HEK293T (cell line): ENCODE measurements at places on chromosomes 11 and 22.
A peak's percentile ranks its signal among the peaks of the same experiment; 100 is the strongest.

DNA sequence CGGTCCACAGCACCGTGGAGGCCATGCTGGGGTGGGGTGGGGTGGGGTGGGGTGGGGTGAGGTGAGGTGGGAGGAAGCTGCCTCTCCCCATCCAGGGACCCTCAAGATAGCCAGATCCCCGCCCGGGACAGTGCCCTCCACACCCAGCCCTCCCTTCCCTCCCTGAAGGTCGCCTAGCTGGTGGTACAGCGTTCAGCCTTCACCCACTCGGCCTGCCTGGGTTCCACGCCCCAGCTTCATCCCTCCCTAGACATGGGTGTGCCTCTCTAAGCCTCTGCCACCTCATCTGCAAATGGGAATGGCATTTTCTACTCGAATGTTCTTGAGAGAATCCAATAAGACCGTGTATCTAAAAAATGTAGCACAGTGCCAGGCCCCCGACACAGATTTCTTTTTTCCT is 17.8 kb downstream of the KCTD17 start:
- no peak for DNase-seq

DNA sequence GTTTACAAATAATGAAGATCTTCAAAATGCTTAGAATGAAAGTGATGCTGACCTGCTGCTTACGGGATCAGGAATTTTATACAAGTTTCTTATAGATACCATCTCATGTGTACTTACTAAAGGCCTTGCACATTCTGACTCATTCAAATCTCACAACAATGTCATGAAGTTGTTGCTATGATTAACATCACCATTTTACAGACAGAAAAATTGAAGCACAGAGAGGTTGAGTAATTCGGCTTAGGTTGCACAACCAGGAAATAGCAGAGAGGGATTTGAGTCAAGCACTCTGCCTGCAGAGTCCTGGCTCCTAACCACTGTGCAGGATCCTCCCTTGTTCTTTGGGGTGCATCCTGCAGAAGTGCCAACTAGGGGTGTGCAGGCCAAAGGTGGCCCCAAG is 471.9 kb downstream of the MIAT start:
- no peak for DNase-seq

DNA sequence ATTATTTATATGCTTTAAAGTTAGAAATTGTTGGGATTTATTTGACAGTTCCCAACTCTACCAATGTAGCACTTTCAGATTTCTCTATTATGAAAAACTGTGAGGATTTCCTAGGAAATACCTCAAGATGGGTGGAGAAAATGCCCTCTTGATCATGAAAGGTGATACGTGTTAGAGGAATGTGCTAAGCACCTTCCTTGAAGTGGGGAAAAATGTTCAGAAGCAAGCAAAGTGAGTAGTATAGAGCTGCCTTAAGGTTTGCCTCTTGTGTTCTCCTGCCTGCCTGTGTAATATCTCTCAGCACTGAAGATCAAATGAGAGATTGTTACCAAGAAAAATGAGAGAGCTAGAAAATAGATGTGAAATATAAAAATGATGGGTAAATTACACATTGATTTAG is 58.2 kb downstream of the YAP1 start:
- DNase-seq, result no peak

DNA sequence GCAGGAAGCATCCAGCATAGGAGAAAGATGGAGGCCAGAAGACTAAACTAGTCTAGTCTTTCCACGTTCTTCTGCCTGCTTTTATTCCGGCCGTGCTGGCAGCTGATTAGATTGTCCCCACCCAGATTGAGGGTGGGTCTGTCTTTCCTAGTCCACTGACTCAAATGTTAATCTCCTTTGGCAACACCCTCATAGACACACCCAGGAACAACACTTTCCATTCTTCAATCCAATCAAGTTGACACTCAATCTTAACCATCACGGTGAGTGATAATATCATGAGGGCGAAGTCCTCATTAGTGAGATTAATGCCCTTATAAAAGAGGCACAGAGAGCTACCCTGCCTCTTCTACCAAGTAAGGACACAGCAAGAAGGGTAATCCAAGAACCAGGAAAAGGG is 424.2 kb downstream of the LARGE1 start:
- no peak for DNase-seq

DNA sequence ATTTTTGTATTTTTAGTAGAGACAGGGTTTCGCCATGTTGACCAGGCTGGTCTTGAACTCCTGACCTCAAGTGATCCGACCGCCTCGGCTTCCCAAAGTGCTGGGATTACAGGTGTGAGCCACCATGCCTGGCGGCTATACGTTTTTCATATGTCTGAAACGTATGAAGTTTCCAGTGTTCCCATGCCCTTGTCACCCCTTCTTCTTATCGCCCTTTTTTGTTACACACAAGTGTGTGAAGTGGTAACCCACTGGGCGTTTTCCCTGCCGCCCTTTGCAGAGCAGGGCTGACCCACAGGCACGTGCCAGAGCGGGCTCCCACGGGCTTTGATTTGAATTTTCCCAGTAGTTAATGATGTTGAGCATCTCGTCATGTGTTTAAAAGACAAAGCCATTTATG is 17.0 kb downstream of the PIM3 start:
- no peak for DNase-seq

- DNase-seq, result peak; percentile 18
Measured at GRCh38 chr11:65773784-65774411, 6.9 kb downstream of the AP5B1 start.
